ENCODE measurements at places on chromosomes 16 and 17.

DNA sequence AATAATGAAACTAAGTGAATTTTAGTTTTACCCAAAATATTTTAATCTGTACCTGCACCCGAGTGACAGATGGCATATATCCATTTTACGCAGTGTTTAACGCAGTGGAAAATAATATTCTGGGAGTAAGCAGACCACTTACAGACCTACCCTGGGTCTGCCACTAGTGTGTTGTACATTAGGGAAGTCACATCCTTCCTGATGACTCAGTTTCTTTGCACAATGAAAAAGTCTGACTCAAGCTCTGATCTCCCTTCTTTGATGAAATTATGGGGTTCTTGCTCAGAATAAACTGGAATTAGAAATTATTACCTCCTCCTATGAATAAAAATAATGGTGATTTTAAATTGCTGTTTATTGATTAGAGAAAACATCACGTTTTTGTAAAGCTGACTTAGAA lies 123.2 kb upstream of the AXIN2 start:
- no peak for DNase-seq

- no peak for DNase-seq
Observed at GRCh38 chr16:84898447-84898846, 78.7 kb downstream of the CRISPLD2 start.

GRCh38 chr16:80973991-80974390 lies 32.7 kb downstream of the CMC2 start:
- no peak for DNase-seq

GRCh38 chr17:859824-860195 lies 77.7 kb downstream of the MRM3 start:
- DNase-seq = no peak

DNA sequence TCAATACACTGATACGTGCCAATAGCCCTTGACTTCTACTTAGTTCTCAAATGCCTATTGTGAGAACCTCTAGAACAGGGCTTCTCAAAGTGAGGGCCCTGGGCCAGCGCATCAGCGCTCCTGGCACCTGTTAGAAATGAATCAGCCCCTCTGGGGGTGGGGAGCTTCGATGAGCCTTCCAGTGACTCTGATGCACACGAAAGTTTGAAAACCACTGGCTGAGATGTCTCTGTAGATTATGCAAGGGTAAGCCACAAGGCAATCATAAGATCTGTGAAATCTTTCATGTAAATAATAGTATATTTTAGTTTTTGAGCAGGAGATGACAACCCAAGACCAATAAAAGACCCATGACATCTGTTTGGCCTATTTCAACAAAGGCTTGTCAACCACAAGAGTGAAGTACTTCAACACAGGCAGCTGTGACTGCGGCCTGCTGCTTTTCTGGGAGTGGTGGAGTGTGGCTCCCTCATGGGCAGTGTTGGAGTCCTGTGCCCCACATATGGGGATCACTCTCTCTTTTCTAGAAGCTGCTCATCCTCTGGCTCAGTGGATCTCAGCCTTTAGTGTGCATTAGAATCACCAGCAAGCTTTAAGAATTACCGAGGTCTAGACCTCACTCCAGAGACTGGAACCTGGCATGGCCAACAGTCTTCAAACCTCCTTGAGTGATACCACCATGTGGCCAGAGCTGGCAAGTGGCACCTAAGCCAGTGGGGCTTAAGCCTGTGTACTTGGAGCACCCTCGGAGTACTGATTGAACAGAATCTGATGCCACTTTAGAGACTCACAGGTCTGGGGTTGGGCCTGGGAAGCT lies 5.8 kb downstream of the MTHFSD start:
- peak; percentile 73 for DNase-seq

DNA sequence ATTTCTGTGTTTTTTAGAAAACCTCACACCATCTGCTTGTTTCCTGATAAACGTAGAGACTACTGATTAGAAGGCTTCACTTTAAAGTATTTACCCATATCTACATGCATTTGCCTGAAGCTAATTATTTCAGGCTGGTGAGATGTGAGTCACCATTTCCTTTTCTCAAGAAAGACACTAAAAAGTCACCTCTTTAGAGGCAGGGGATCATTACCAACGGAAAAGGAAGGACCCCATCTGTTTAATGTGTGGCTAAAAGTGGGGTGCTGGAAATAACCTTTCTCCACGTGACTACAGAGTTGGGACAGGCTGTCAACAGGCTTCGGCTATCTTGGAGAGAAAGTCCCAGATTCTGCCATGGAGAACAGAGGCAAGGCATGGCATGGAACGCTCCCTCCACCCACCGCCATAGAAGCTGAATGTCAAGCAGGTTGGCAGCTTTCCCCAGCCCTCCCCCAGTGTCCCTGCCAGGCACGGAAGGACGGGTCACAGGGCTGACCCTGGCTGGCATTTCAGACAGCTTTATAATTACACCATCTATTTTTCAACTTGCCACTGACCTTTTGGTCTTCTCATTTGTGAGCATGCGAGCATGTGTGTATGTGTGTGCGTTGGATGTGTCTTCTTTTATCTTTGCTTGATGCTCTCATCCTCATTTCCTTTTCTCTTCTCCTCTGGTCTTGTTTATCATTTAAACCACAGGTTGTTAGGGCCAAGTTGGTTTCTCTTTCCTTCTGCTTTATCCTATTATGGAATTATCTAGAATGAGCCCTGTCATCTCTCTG lies 157.0 kb downstream of the CPPED1 start:
- DNase-seq = peak; percentile 33

GRCh38 chr16:14061732-14062259 lies 9.3 kb upstream of the MRTFB start:
- DNase-seq = no peak

DNA sequence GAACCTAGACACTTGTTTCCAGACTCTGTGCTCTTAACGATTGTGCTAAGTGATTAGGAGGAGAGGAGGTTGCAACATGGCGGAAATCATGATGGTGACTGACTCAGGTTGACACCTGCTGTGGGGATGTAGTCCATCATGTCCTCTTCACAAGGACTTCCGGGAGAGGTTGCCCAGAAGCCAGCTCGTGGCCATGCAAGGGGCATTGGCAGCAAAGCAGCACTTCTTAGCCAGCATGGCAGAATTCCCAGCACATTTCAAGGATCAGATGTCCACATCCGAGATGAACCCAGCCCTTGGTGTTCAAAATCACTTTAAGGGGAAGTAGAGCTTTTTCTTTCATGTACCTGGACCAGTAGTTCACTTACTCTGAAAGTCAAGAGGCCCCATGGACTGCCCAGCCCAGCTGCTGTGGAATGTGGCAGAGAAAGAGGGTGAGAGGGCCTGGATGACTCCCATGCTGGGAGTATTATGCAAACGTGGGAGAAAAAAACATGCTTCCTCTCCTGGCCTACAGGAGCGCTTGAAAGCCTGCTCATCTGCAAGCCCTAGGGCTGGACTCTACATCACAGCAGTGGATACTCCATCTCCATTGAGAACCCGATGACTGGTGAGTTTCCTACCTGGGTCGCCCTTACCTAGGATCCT lies 65.5 kb downstream of the IRX6 start:
- DNase-seq = no peak

- DNase-seq = no peak
Observed at GRCh38 chr16:55035956-55036355, 105.3 kb downstream of the IRX5 start.

DNA sequence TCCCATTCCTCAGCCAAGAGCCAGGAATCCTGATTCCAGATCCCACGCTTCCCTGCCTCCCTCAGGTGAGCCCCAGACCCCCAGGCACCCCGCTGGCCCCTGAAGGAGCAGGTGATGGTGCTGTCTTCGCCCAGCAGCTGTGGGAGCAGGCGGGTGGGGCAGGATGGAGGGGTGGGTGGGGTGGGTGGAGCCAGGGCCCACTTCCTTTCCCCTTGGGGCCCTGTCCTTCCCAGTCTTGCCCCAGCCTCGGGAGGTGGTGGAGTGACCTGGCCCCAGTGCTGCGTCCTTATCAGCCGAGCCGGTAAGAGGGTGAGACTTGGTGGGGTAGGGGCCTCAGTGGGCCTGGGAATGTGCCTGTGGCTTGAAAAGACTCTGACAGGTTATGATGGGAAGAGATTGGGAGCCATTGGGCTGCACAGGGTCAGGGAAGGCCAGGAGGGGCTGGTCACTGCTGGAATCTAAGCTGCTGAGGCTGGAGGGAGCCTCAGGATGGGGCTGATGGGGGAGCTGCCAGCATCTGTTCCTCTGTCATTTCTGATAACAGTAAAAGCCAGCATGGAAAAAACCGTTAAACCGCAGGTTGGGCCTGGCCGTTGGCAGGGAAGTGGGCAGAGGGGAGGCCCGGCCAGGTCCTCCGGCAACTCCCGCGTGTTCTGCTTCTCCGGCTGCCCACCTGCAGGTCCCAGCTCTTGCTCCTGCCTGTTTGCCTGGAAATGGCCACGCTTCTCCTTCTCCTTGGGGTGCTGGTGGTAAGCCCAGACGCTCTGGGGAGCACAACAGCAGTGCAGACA lies at the start of gene SPN:
SPN (plus strand) TSS at position 232 of the 791 bp plus-strand sequence; CDS start at position 714, 482 bp downstream.
- DNase-seq = peak; percentile 56

Measured in activated T-cell treated with anti-CD3 and anti-CD28 coated beads, Interleukin-2, amount 50 U/mL, for 72 hours (primary cell).